ENCODE measurements at places on chromosomes 3 and 15.

GRCh38 chr3:85780806-85781205 is 822.0 kb downstream of the CADM2 start:
- DNase-seq = no peak

DNA sequence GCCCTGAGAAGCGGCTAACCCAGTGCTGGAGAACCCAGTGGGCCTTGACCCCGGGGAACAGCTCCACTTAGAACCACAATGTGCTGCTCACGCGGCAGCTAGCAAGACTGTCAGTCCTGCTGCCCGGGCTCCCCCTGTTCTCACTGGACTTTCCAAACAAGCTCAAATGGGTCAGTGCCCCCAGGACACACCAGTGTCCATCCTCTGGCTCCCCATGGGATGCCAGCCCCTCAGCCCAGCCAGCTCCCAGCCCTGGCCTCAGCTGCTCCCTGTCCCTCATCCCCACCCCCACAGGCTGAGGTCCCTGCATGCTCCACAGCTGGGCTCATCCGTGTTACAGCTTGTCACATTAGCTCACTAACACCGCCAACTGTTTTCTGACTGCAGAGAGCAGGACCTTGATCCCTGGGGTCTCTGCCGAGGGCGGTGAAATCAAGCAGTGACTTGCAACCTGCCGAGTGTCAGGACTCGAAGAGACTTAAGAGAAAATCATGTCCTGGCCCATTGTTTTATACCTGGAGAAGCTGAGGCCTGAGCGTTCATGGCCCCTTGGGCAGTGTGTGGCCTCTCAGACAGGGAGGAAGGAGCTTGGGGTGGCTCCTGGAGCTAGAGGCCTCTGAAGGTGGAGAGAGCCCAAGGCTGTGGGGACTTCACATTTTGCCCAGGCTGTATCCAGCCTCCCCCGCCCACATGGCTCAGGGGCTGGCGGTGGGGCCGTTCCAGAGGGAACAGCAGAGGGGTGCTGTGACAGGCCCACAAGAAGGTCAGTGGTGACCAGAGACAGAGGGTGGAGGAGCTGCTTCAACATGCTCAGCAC is 157.5 kb downstream of the MEGF11 start:
- DNase-seq = no peak

GRCh38 chr3:74631351-74632140 is 17.1 kb upstream of the CNTN3 start:
- no peak for DNase-seq

DNA sequence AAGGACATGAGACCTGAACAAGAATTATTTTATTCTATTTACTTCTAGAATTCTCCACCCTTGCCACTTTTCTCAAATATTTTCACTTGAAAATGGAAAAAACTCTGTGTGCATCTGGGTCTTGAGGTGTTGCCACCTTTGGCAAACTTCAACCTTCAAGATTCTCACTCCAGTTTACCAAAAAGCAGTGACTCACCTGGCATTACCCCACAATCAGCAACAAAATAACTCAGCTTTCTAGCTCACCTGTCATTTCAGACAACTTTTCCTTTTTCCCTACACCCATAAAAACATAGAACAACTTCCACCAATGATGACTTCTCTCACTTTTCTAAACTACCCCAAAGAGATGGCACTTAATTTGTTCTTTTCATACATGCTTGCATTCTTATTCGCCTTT is 115.8 kb downstream of the DUT start:
- no peak for DNase-seq

DNA sequence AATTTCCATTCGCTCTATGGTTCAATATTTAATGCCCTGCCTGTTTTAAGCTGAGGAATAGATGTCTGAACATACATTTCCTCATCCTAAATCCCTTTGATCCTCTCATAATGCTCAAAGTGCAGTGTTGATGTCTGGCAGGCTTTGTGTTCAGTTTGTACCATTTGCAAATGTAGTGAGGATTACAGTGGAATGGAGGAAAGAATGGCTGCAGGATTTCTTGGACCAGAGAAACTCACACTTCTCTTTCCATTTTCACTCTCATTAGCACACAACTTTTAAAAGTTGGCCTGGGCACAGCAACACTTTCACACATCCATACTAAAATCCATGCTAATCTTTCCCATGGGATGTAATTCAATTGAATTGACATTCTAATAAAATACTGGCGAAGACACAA is 28.6 kb upstream of the THRB start:
- DNase-seq = no peak

DNA sequence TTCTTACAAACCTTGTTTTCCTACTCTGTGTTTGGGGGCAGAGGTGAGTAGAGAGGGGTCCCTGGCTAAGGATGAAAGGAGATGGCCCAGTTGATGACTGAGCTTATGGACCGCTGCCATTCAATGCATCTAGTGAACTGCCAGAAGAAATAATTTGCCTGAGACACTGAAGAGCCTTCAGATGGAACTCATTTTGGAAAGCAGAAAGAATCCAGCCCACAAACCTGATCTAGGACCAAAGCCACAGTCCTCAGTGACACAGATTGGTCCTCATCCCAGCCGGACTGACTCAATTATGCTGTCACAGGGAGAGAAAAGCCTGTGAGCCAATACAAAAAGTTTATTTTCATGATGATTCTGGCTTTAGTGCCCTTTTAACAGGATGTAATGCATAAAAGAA is 82.7 kb downstream of the CD47 start:
- no peak for DNase-seq

DNA sequence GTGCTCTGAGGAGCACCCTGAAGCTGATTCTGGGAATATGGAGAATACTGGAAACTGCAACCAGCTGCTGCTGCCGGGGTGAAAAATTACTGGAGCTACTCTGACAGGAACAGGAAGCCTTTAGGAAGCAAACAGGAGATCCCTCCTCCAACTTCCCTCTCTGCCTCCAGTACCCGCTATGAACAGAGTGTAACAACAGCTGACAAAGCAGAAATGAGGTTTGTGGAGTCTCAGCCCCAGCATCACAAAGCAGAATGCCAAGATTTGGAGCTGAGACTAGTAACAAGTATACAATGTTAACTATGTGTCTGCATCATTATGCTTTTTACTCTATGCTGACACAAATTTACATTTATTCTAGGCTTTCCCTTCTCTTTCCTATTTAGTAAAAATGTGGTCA is 22.7 kb upstream of the PIAS1 start:
- no peak for DNase-seq
